ENCODE measurements at places on chromosomes 12 and 14.

- no peak for DNase-seq
Measured at GRCh38 chr12:77888611-77889010, 57.9 kb downstream of the NAV3 start.

GRCh38 chr12:61915420-61915819, 344.8 kb upstream of the USP15 start:
- no peak for DNase-seq

- no peak for DNase-seq
Measured at GRCh38 chr14:72554994-72555608, 338.8 kb downstream of the DPF3 start.

GRCh38 chr12:11853126-11853525, 203.7 kb downstream of the ETV6 start:
- no peak for DNase-seq

DNA sequence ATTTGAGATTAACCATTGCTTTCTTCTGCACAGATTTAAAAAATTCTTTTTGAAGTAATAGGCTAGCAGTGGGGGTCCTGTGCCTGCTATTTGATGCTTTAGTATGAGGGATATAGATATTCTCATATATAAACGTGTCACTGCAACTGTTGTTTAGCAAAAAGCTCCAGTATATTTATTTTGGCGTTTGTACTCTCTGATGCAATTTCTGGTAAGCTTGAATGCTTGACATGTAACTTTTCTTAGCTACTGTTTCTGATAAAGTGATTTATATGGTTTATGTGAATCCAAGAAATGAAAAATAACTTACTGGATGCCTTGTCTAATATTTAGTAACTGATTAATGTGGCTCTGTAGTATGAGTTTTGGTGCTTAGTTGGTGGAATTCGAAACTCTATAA, 77.1 kb downstream of the TTLL5 start:
- DNase-seq: no peak

GRCh38 chr12:64891629-64892028, 67.2 kb downstream of the TBC1D30 start:
- no peak for DNase-seq

DNA sequence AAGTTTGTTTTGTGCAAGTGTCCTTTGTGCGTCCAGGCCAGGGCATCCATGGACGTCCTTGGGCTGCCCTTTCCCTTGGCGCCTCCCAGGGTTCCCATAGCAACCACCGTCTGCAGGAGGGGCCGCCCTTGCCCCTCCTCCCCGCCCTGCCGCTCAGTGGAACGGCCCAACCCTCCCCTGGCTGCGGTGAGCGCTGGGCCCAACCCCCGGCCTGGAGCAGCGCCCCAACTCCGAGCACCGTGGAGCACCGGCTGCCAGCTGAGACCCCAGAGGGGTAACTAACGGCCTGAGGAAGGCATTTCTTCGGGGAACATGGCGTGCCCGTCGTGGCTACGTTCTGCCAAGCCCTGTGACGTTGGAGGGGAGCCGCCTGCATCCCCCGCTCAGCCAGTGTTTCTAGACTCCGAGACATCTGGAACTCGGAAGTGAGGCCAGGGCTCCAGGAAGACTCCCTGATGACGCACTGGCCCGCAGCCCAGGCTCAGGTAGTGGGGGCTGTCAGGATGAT, 5.3 kb upstream of the ACACB start:
- DNase-seq: peak; percentile 95

DNA sequence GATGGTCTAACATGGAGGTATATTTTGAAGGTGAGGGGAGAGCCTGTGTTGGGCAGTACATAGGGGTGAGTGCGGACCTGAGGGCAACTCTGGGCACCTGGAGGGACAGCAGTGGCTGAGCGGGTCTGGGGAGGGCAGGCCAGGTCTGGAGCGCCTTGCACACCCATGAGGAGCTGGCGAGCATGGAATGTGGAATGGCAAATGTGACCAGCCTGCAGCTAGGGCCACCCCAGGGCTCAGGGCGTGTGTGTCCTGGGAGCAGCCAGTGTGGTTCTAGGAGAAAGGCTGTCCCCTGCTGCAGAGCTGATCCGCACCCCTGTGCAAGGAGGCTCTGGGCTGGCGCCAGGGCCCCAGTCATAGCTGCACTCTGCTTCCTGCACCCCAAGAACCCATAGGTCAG, 24.5 kb downstream of the BCL7A start:
- DNase-seq: no peak

DNA sequence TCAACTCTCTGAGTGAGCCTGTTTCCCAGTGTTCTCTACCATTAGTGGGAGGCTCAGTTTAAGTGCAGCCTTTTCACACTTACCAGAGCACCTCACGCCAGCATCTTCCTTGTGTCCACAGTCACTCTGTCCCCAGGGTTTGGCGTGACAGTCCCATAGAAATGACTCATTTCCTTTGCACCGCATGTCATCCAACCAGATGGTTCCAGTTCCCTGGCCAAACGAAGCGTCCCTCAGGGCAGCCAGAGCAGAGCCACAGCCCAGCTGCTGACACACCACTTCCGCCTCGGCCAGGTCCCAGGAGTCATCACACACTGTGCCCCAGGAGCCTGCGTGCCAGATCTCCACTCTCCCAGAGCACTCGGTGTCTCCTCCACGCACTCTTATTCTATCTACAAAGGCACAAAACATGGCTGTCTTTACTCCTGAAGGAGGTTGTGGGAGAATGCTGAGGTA, 65.4 kb downstream of the ACSM4 start:
- no peak for DNase-seq

GRCh38 chr14:101475456-101476257, 85.6 kb upstream of the DIO3 start:
- peak; percentile 75 for DNase-seq
